ENCODE measurements at places on chromosomes 16 and 17. TPM values are rescaled to one million over a fixed set of nuclear protein-coding genes. Genes with fewer than 3 reads are reported as not detected.

CTRB1 gene
- 0.26 TPM for polyA plus RNA-seq

TEX19 gene
- not detected for polyA plus RNA-seq

SLC47A2 gene
- polyA plus RNA-seq, result not detected

C16orf54 gene
- 0.52 TPM for polyA plus RNA-seq

GLIS2 gene
- 11.3 TPM for polyA plus RNA-seq

GPRC5C gene
- 237 TPM for polyA plus RNA-seq

HSD17B1 gene
- 4.8 TPM for polyA plus RNA-seq

DNA sequence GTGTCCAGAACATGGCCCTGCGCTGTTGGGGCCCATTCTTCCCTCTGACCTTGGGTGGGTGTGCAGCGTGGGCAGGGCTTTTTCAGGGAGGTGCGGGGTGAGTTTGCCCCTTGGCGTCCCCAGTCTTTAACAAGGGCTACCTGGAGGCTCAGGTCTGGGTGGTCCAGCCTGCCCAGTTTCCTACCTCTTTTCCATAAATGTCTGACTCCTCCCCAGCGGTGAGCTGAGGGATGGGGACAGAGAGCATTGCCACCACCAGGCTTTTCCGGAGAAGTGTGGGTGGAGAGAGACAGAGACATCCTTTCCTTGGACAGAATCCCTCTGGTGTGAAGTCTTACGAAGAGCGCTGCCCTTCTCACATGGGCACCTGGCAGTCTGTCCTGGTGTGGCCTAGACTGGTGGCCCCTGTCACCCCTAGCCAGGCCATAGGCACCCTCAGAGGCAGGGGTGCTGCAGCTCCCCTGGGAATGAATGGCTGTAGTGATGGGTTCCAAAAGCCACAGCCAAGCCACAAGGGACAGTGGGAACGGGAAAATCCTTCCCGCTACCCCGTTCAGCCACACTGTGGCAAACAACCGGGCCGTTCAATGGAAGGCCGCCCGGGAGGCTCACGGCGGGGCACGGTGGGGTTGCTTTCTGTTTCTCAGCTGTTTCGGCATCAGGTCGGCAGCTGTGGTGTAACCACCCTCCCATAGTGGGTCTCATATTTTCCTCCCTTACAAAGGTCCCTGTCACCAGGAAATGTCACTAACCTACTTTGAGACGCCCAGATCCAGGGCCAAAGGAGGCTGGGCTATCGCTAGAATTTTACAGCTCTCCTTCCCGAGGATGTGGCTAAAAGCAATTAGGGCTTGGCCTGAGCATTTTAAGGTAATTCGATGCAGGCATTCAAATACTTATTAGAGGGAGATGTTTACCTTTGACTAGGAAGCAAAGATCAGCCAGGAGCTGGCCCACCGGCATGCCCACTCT, 61.9 kb upstream of the GSE1 start:
- no peak for DNase-seq
- H3K4me3 ChIP-seq, result no peak overlapping the region
- H3K27me3 ChIP-seq, result no peaks in the 10 kb centered on the region
- H3K27ac ChIP-seq, result peak overlapping the region; percentile 43

- H3K27me3 ChIP-seq, result no peaks in the 10 kb centered on the region
- H3K4me1 ChIP-seq, result no peaks in the 10 kb centered on the region
- no peak for DNase-seq
Measured at GRCh38 chr17:13961265-13961664, 108.0 kb upstream of the COX10 start.

- H3K27ac ChIP-seq, result peak overlapping the region; percentile 68
- H3K36me3 ChIP-seq, result no peaks in the 10 kb centered on the region
- H3K4me1 ChIP-seq, result peaks cover 14% of the 10 kb centered on the region
- no peak for DNase-seq
Measured at GRCh38 chr17:44122816-44123355, 555 bp downstream of the HDAC5 start.

- no peaks in the 10 kb centered on the region for H3K27me3 ChIP-seq
- DNase-seq, result no peak
- H3K4me3 ChIP-seq, result no peak overlapping the region
- no peak overlapping the region for H3K27ac ChIP-seq
- no peaks in the 10 kb centered on the region for H3K36me3 ChIP-seq
Measured at GRCh38 chr17:64388961-64389565, 1.6 kb downstream of the PECAM1 start.

- no peak for DNase-seq
- no peak overlapping the region for H3K27ac ChIP-seq
- H3K36me3 ChIP-seq, result no peaks in the 10 kb centered on the region
- no peaks in the 10 kb centered on the region for H3K27me3 ChIP-seq
- no peaks in the 10 kb centered on the region for H3K4me1 ChIP-seq
Measured at GRCh38 chr17:63138713-63139112, 172.7 kb downstream of the TANC2 start.

DNA sequence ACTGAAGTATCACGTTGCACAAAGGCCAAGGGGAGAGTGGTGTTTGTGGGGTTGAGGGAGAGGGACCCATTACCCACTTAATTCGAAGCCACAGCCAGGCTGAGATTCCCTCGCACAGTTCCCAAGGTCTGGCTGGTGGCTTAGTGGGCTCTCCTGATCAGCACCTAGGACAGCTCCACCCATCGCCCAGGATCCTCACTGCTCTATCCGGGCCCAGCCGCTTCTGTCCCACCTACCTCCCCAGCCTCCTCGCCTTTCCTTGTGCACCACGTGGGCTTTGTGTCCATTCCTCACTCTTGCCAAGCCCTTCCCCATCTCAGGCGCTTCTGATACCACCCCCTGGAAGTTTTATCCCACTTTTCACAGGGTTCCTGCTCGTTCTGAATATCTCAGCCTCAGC, 163.5 kb downstream of the CCT6B start:
- H3K4me1 ChIP-seq, result no peaks in the 10 kb centered on the region
- no peak overlapping the region for H3K27ac ChIP-seq
- H3K4me3 ChIP-seq, result no peak overlapping the region

- peaks cover 17% of the 10 kb centered on the region for H3K4me1 ChIP-seq
- H3K27me3 ChIP-seq, result no peaks in the 10 kb centered on the region
- peak overlapping the region; percentile 76 for H3K27ac ChIP-seq
- H3K36me3 ChIP-seq, result no peaks in the 10 kb centered on the region
- H3K4me3 ChIP-seq, result no peak overlapping the region
- DNase-seq, result no peak
Measured at GRCh38 chr17:44608727-44609435, 47.4 kb upstream of the MEIOC start.

GRCh38 chr17:78027121-78027520, 68.6 kb downstream of the TNRC6C start:
- no peaks in the 10 kb centered on the region for H3K36me3 ChIP-seq
- H3K4me3 ChIP-seq, result no peak overlapping the region
- DNase-seq, result no peak
- no peaks in the 10 kb centered on the region for H3K27me3 ChIP-seq
- no peaks in the 10 kb centered on the region for H3K4me1 ChIP-seq

DNA sequence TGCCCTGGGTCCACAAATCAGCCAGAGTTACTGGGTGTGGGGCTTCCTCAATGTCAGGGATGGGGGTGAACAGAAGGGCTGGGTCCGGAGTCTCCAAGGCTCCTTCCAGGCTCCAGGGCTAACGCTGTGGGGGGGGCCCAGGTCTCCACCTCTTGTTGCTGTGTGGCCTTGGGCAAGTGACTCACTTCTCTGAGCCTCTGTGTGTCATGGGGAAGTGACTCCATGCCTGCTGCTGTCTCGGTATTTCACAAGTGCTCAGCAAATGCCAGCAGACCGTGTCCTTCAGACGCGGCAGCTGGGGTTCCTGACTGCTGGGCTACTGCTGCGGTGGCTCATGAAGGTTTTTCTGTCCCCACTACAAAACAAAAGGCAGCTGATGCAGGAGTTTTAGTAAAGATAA, 26.6 kb downstream of the JPH3 start:
- no peaks in the 10 kb centered on the region for H3K36me3 ChIP-seq
- no peak overlapping the region for H3K27ac ChIP-seq
- peaks cover 4% of the 10 kb centered on the region for H3K27me3 ChIP-seq

DNA sequence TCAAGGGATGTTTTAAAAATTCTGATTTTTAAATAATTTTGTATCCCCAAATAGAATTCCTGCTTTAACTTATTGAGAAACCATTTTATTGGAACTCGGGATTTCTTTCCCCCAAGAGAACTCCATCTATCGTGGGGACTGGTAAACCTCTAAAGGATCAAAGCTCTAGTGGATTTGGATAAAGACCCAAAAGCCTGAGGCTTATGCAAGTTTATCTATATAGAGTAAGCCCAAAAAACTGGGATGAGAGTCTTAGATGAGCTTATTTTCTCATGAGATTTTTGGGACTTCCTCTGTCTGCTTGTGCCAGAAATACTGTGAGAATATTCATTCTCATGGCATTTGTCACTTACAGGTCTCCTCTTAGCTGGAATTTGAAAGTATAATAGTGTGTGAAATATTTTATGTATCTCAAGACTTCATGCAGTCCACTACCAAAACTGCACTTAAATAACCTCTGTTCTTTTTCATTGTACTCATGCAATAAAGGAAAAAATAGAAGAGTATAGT, 333.1 kb downstream of the BCAS3 start:
- no peaks in the 10 kb centered on the region for H3K36me3 ChIP-seq
- H3K27me3 ChIP-seq, result no peaks in the 10 kb centered on the region
- no peak for DNase-seq
- no peak overlapping the region for H3K4me3 ChIP-seq

DNA sequence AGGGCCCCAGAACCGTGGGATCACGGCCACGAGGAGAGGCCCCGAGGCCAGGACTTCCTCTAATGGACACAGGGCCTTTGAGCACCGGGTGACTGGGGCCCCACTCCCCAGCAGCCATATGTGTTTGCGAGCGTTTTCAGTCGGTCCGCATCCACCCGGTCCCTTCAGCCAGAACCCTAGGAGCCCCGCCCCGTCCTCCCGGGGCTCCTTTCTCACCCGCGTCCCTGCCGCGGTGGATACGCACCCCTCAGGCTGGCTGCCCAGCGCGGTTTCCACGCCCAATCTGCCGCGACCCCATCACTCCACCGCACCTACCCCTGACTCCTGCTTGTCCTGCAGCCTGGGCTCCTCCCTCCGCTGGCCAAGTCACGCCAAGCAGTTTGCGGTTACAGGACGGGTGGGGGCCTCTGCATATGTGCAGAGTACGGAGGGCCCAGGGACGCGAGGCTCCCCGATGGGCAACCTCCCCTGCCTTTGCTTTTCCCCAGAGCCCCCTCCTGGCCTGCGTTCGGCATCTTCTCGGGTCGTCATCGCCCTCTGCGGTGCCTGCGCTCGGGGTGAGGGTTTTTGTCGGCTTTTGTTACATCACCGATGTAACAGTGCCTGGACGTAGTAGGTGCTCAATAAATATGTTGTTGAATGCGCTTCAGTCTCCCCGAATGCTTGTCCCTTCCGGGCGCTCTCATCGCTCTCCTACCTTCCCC, 1.0 kb upstream of the TTYH2 start:
- H3K36me3 ChIP-seq, result no peaks in the 10 kb centered on the region
- H3K4me3 ChIP-seq, result peak overlapping the region; percentile 56
- peaks cover 38% of the 10 kb centered on the region for H3K4me1 ChIP-seq
- no peaks in the 10 kb centered on the region for H3K27me3 ChIP-seq

DNA sequence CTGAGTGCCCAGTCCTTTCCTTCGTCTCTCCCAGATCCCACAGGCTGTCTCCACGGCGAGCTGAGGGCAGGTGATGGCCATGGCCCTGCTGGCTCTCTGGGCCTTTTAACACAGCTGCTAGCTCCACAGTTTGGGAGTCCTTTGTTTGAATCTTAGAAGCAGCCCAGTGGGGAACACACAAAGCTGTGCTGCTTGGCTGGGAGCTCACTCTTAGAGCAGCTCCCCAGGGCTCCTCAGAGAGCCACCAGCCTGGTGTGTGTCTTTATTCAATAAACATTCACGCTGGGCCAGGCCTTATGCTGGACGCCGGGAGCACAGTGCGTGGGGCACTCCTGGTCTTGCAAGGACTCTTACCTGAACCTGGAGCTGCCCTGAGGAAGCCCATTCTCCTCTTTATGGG, 29.7 kb downstream of the WNT3 start:
- no peaks in the 10 kb centered on the region for H3K4me1 ChIP-seq
- no peak overlapping the region for H3K27ac ChIP-seq
- DNase-seq, result no peak
- H3K36me3 ChIP-seq, result no peaks in the 10 kb centered on the region
- H3K4me3 ChIP-seq, result no peak overlapping the region

- no peak overlapping the region for H3K4me3 ChIP-seq
- no peaks in the 10 kb centered on the region for H3K36me3 ChIP-seq
- DNase-seq, result no peak
- no peaks in the 10 kb centered on the region for H3K27me3 ChIP-seq
- peak overlapping the region; percentile 41 for H3K27ac ChIP-seq
Measured at GRCh38 chr17:59361916-59362810, 30.7 kb downstream of the YPEL2 start.

DNA sequence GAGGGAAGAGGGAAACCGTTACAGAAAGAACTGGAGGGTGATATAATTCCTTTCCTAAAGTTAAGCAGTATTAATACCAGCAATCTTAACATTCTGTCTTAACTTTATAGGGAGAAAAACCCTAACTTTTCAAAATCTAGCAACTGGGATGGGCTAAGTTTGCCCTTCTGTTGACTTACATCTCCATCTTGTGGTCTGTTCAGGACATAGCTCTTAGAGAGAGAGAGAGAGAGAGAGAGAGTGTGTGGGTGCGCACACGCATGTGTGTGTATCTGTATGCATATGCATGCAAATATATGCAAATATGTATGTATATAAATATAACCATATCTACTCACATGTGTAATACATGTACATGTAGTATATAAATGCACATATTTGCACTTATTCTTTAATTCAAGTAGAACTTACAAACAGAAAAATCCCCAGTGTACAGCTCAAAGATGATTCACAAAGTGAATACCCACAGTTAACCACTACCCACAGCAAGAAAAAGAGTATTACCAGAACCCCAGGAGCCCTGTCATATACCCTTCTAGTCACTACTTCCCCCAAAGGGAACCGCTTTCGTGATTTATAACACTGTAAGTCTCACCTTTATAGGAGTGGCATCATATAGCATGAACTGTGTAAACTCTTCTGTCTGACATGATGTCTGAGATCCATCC, 46.5 kb downstream of the STX8 start:
- H3K27ac ChIP-seq, result no peak overlapping the region
- peak; percentile 11 for DNase-seq
- no peaks in the 10 kb centered on the region for H3K4me1 ChIP-seq
- no peak overlapping the region for H3K4me3 ChIP-seq
- H3K36me3 ChIP-seq, result no peaks in the 10 kb centered on the region

DNA sequence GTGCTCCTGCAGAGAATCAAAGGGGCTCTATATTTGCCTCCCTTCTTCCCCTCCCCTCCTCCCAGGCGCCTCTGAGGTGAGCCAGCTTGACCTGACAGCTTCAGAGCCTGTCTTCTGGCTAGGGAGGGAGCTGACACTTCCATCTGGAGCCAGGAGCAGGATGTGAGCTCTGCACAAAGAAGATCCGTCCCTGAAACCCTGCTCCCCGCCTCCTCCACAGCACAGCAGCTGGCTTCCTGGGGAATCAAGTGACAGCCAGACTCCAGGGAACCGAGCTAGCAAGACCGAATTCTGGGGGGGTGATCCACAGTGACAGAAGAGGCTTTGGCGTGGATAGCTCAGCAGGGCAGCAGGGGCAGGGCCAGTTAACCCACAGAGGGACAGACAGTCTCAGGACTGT, 37.2 kb downstream of the CCDC182 start:
- peak; percentile 30 for DNase-seq
- no peak overlapping the region for H3K4me3 ChIP-seq
- peaks cover 4% of the 10 kb centered on the region for H3K27me3 ChIP-seq
- no peak overlapping the region for H3K27ac ChIP-seq
- no peaks in the 10 kb centered on the region for H3K4me1 ChIP-seq
